ENCODE measurements at places on chromosomes 6 and 20. TPM values are rescaled to one million over a fixed set of nuclear protein-coding genes. Genes with fewer than 3 reads are reported as not detected.

Gene SMLR1
- not detected for total RNA-seq

DNA sequence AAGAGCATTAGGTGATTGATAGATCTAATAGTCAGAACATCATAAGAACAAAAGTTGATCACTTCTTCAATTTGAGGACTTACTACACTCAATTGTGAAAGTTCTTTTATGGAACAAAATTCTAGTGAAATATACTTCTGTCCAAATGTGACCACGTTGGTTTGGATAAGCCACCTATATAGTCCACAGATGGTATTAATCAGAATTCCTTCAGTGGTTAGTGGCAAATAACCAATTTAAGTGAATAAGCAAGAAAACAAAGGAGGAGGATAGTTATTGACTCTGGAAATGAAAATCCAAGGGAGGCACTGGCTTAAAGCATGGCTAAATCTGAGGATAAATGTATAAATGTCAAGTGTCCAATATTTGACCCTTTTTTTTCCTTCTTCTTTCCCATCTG is 268.5 kb upstream of the MARCKS start:
- DNase-seq = no peak

DNA sequence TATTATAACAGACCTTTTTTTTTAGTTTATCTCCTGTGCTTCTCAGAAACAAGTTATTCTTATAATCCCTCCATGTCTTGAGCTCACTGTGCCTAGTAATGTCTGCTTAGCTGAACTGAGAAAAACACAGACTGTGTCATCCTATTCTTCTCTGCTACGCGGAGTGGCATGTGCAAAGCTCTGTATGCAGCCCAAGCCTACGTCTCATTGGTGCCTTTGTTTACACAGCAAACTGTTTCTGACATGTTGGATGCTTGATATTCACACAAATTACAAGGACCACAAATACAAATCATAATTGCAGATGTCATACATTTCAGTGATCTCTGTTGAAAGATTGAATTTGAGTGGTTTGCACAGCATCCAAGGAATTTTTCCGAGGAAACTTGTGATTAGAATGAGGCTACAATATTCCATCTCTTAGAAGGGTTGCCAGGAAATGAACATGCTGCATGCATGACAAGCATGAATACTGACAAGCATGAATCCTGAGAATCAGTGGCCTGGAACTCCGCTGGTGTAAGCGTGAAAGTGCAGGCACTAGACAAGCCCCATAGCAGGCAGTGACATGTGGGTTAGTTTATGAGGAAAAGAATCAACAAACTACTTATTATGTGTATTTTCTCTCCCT is 128.4 kb upstream of the SGK1 start:
- peak; percentile 64 for DNase-seq

DNA sequence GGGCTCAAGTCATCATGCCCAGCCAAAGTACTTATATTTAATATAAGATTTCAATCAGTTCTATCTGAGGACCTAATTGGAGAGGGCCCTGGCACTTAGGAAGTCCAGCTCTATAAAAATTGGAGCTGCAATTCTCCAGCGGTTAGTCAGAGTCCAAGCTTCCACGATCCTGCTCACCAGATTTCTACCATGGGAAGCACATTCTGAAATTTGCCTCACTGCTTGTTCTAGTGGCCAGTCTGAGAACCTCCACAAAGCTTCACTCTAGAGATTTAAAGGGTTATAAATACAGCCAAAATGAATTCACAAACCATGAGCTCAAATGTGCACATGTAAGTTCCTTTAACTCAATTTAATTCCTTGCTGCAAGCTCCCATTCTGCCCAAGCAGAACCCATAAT is 33.5 kb downstream of the PNLDC1 start:
- DNase-seq = peak; percentile 37

Gene MLIP
- 21.6 TPM for total RNA-seq

Gene PRKN
- 4.0 TPM for total RNA-seq

Gene RBPJL
- total RNA-seq = not detected

DNA sequence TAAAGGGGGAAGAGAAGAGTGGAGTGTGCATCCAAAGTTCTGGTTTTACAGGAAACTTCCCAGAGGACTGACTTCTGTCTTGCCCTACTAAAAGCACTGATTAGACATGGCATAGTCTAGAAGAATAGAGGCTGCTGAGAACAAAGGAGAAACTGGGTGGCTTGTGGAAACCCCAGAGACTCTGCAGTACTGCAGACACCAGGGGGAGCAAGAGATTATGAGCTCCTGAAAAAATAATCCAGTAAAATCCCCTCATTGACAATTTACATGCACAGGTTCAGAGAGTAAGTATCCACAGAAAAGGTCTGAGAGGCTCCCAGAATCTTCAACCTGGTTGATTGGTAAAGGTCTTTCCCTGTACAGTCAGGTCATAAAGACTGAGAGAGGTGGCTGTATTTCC is 48.7 kb upstream of the CLVS2 start:
- no peak for DNase-seq

DNA sequence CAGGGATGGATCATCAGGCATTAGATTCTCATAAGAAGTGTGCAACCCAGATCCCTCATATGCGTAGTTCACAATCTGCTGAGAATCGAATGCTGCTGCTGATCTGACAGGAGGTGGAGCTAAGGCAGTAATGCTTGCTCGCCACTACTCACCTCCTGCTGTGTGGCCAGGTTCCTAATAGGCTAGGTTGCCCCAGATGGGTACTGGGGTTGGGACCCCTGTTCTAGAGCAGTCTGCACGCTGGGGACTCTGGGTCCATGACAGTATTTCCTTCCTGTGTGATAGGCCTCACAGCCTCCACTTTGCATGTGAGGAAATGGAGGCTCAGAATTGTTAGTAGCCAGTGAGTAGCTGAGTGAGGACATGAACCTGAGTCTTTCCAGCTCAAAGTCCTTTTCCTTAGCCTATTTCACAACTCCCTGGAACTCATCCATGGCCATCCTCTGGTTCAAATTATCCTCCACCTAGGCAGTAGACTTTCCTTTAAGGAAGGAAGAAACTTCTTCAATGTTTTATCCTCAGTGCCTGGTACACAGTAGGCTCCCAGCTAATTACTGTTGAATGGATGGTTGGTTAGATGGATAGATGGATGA is 117.2 kb downstream of the SYCP2 start:
- no peak for DNase-seq

DNA sequence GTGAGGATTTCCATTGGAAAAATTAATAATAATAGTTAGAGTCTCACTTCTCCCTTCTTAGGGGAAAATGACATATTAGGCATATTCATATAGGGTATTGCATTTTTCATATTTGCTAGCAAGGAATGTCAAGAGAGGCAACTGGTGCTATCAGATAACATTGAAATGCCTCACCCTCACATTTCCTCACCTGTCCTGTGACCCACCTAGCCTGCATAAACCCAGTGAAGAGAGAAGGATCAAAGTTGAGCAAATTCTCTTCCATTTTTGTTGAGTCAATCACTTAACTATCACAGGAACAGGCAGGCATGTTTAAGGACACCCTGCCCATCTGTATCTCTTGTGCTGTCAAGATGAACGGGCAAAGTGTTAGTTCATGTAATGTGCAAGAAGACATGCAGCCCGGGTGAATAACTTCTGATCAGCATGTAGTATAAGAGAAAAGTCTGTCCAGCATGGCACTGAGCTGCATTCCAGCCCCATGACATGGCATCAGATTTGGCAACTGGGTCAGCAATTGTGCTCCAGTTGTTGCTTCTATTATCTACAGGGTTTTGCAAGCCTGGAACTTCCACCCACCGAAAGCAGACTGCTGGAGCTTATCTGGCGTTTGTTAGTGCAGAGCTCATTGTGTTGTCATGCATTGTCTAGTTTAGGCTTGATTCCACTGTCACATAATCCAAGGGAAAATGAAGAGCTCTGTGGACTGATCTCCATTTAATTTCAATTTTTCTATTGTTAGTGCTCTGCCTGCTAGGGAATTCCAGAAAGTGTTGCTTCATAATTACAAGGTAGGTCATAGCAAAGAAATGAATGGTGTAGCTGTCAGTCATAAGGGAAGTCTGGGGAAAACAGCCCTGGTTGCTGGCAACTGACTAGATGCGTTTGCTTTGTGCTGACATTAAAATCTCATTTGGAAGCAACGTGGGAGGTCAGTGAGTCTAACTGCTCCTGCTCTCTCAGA is 138.4 kb upstream of the TNFAIP3 start:
- DNase-seq = peak; percentile 77

GRCh38 chr6:35024551-35025054 is 116.5 kb downstream of the TCP11 start:
- peak; percentile 76 for DNase-seq

GRCh38 chr20:41249411-41250281 is 67.9 kb downstream of the ZHX3 start:
- peak; percentile 83 for DNase-seq

GRCh38 chr6:145485288-145485687 is 250.0 kb downstream of the EPM2A start:
- no peak for DNase-seq

Gene ZNF343
- 11.2 TPM for total RNA-seq

DNA sequence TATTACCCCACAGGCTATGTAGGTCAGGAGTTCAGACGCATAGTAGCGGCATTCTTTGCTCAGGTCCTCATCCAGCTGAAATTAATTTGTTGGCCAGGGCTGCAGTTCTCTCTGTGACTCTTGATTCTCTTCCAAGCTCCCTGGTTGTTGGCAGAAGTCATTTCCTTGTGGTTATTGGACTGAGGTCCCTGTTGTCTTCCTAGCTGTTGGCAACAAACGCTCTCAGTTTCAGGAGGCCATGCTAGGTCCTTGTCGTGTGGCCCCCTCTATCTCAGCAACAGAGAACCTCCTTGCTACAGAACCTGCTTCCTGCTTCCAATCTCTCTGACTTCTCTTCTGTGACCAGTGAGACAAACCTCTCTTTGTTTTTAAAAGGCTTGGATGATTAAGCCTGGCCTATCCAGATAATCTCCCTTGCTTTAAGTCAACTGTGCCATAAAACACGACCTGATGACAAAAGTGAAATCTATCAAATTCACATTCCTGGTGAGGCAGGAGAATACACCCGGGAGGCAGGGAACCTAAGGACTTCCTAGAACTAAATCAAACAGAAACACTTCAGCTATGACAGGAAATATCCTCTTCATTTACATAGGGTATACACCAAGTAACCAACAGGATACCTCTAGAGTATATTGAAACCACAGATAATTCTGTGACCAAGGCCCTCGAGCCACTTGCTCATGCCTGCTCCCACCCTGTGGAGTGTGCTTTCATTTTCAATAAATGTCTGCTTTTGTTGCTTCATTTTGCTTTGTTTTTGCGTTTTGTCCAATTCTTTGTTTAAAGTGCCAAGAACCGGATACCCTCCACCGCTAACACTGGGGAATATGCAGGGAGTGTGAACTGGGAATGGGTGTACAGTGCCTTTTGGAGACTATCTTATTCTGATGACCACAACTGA is 196.0 kb downstream of the BTBD3 start:
- peak; percentile 81 for DNase-seq

DNA sequence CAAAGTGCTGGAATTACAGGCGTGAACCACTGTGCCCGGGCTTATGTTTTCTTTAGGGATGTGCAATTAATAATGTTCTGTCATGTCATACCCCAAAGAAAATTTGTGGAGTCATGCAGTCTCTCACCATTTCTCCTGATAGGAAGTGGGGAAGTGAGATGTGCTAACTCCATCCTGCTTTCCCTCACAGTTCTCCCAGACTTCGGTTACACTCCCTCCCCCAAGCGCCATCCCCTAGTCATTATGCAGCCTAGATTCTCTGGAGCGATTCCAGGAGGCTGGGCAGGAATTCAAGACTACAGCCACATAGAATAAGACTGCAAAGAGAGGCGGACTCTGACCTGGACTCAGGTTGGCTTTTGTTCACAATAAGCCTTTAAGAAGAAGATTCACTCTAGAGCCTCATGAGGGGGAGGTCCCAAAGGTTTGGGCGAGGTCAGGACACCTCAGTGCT is 271.4 kb downstream of the ALDH8A1 start:
- DNase-seq = peak; percentile 77

- DNase-seq = no peak
These were observed 16.2 kb downstream of the LATS1 start for GRCh38 chr6:149701714-149702113.

DNA sequence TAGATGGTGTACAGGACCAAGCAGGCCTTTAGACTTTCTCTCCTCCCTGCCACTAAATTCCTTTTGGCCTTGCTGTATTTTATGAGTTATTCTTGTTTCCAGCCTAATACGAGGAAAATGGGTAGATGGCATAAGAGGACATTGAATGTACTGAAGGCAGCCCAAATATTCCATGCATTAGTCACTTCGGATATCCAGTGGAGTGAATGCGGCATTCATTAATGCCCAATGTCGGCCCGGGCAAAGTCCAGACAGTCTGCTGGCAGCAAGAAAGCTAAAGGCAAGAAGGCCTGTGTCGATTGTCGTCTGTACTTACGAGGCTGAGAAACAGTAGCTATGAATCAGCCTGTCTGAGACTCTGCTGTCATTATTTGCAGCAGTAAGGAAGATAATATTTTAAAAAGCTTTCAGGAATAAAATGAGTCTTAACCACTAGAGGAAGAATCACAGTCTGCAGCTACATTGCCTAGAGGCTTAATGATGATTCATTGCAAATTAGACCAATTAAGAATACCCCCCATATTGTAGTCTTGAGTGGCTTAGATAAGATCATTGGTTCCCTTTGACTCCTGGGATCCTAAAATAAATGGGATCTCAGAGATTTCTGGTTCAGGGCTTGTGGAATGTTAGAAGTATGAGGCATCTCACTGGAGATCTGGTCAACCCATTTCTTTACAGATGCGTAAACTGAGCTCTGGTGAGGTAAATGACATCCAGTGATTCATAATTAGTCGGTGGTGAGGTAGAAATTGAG is 534.1 kb upstream of the JAG1 start:
- DNase-seq = no peak
